GM20000 (cell line): ENCODE measurements at places on chromosomes 1 and 21.

GRCh38 chr1:8176279-8176678 is 141.6 kb upstream of the SLC45A1 start:
- DNase-seq: no peak

DNA sequence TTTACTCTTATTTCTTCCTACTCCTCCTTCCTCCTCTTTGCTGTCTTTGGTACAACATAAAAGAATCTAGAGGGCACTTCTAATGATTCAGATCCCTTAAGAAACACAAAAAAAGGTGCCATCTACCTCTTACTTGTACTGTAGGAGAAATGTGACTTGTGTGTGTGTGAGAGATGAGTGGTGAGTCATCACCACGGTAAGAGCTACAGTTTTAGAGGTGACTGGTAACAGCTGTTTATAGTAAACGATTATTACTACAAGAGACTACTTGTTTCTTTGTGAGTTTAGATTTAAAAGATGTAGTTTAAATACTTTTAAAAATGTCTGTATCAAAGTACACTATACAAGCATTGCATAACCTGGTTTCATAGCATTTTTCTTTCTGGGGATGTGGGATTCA is 40.4 kb downstream of the SLC35D1 start:
- DNase-seq: no peak

DNA sequence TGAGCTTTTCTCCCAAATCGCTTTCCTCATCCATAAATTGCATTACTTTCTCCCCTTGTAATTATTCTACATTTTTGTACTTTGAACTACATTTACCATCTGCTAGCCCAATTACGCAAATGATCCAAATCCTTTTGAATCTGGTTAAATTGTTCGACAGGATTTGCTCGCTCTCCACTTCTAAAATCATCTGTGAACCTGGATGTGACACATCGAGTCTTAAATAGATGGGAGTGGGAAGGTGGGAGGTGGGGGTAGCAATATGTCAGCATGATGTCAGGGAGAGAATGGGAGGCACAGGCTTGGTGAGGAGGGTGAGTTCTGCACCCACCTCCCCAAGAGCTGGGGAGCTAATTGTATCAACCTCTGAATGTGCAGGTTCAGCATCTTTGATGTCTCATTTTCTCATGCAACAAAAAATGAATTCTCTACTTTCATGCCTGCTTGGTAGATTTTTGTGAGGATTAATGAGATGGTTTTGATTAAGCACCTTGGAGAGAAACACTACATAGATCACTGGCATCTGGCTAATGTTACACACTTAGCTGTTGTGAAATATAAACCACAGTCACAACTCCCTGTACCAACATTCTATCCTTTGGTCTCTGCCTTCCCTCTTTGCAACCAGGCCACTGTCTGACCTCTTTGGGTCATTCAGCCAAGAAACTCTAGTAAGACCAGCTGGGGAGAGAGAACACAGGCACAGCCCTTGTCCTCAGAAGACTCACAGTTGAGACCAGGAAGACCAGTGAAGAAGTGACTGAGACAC is 165.1 kb downstream of the DAB1 start:
- DNase-seq: no peak

- no peak for DNase-seq
These were observed 8.7 kb upstream of the SEC16B start for GRCh38 chr1:177978530-177978929.

GRCh38 chr21:32371913-32372314 is 20.9 kb downstream of the URB1 start:
- no peak for DNase-seq
